Effector CD4-positive, alpha-beta T cell (primary cell): ENCODE measurements at places on chromosomes 4 and X.

DNA sequence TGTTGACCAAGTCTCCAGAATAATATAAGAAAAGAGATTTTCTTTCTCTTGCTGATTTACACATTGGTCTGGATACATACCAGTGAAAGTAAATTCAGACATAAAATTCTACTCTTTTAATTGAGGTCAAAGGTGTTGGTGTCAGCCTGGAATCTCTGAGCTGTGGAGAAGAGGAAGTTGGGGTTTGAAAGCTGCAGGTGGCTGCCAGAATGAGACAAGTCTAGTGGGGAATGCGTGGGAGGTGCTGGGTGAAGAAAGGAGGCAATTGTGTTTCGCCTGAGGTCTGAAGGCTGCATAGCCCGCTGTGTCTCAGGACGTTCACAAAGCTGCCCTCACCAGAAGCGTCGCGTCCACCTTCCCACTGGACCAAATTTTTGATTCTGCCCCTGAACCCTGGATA lies 31.2 kb downstream of the PHEX start:
- no peak for DNase-seq

DNA sequence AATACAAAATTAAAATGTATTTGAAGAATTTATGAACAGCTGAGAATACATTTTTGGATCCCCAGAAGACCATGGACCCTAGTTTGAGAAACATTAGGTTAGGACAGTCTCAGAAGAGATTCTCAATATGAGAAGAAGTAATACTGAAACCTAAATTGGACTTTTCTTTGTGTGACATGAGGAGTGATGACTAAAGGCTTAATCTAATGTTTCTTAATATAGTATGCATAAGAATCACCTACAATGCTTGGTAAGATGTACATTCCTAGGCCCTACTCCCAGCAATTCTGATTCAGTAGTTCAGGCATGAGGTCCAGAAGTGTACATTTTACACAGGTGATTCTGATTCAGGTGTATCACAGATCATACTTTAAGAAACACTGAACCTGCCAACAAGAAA lies 31.6 kb upstream of the HUWE1 start:
- no peak for DNase-seq

- DNase-seq: no peak
These were observed 117.4 kb upstream of the EDNRA start for GRCh38 chr4:147363514-147363913.

GRCh38 chrX:129980540-129981199 lies 1.8 kb upstream of the BCORL1 start:
- no peak for DNase-seq

DNA sequence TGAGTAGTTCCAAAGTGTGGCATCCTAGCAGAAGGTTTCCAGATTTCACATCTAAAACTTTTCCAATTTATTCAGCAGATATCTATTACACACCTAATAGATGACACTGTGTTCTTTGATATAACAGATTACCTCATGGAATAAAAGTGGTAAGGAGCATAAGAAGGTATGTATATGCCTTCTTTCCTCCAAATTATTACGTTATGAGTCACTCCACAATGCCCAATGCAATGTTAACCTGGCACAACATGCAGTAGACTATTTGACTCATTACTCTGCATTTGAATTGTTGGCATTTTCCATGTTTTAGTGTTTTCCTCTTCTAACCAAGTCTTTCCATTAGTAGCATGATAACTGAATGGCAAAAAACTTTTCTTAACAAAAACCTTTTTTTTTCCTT lies 383.6 kb downstream of the ADGRL3 start:
- no peak for DNase-seq
